ENCODE measurements at places on chromosomes 1 and 21. TPM values are rescaled to one million over a fixed set of nuclear protein-coding genes. Genes with fewer than 3 reads are reported as not detected.

The TIE1 gene
- total RNA-seq: 0.84 TPM

The TIMM17A gene
- 97.8 TPM for total RNA-seq

The TENT5C gene
- total RNA-seq: 0.04 TPM

The TMPRSS15 gene
- not detected for total RNA-seq

The ESPN gene
- total RNA-seq: 38.5 TPM

The CELA2A gene
- total RNA-seq: not detected

The NLRP3 gene
- not detected for total RNA-seq

The HSD3B2 gene
- total RNA-seq: not detected

The OR2L5 gene
- total RNA-seq: not detected

The FAM167B gene
- total RNA-seq: 0.15 TPM

The UBL4B gene
- not detected for total RNA-seq

The AMY1C gene
- total RNA-seq: not detected

The UBASH3A gene
- total RNA-seq: not detected

The PLA2G2A gene
- total RNA-seq: 0.35 TPM

The RIMKLA gene
- 4.1 TPM for total RNA-seq

The C1orf94 gene
- not detected for total RNA-seq

The KIAA0040 gene
- 0.63 TPM for total RNA-seq

The NR1I3 gene
- total RNA-seq: 0.95 TPM

The SYNC gene
- 5.4 TPM for total RNA-seq

The ACTN2 gene
- 0.04 TPM for total RNA-seq

The TSPEAR gene
- total RNA-seq: 0.07 TPM

The AADACL4 gene
- not detected for total RNA-seq

The SLC25A34 gene
- not detected for total RNA-seq

The FABP3 gene
- 0.24 TPM for total RNA-seq

The FCRL6 gene
- total RNA-seq: not detected

The NPPA gene
- not detected for total RNA-seq

The SLC9C2 gene
- not detected for total RNA-seq

The KIF2C gene
- 72.9 TPM for total RNA-seq

The ZBTB8B gene
- total RNA-seq: 0.01 TPM

The TINAGL1 gene
- 24.7 TPM for total RNA-seq

The SLAMF9 gene
- total RNA-seq: not detected

The KLHDC7A gene
- 1.8 TPM for total RNA-seq

The SNX7 gene
- 33.5 TPM for total RNA-seq

The CFHR1 gene
- not detected for total RNA-seq

The SLC9A1 gene
- total RNA-seq: 2.9 TPM

The NPHP4 gene
- 5.7 TPM for total RNA-seq
